Stimulated activated CD4-positive, alpha-beta T cell treated with anti-CD3 and anti-CD28 coated beads, Interleukin-4, amount 100 ng/mL, for 4 hours (primary cell): ENCODE measurements at places on chromosomes 4 and X.
A peak's percentile ranks its signal among the peaks of the same experiment; 100 is the strongest.

- no peak for DNase-seq
Measured at GRCh38 chr4:55356991-55357461, 11.0 kb downstream of the SRD5A3 start.

- DNase-seq: no peak
Measured at GRCh38 chr4:39729557-39729956, 31.6 kb downstream of the UBE2K start.

GRCh38 chrX:10525381-10526120 is 94.8 kb downstream of the MID1 start:
- no peak for DNase-seq

DNA sequence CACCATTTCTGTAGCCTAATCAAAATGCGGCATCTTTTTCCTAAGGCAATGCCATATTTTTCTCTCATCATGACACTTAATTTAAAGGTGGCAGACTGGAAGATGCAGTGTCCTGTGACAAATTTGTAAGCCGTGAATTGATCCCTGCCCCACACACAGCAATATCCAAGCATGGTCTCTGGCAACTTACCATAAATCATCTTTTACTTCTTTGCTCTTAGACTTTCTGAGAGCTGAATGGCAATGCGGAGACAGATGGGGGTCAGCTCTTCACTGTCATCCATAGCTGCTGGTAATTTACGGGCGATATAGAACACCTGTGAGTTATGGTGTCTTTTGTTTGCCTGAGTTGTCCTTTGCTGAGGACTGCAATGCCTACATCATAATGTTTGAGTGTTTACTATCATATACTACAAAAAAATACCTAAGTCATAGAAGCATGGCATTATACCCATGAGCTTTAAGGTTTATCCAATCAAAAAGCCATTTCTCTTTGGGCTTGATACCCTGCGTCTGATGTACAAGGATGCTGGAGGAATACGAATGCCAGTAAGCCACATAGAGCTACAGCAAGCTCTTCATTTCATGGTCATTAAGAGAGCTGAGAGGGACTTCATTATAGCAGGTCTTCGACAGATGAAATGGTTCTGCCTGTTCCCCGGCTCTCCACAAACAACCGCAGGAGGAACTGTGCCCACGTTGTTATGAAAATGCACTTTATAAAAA is 148.1 kb downstream of the TRIML1 start:
- no peak for DNase-seq

- DNase-seq: no peak
Measured at GRCh38 chr4:134518574-134519217, 317.1 kb upstream of the PABPC4L start.

DNA sequence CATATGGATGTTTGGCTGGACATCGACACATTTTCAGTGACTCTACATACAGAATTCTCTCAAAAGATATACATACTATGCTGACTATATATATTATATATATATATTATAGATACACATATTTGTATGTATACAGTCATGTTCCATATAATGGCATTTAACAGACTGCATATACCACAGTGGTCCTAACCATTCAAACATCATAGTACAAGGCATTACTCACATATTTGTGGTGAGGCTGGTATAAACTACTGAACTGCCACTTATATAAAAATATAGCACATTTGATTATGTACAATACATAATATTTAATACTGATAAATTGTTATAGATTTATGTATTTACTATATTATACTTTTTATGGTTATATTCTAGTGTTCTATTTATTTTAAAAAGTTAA is 168.5 kb downstream of the IL15 start:
- no peak for DNase-seq

DNA sequence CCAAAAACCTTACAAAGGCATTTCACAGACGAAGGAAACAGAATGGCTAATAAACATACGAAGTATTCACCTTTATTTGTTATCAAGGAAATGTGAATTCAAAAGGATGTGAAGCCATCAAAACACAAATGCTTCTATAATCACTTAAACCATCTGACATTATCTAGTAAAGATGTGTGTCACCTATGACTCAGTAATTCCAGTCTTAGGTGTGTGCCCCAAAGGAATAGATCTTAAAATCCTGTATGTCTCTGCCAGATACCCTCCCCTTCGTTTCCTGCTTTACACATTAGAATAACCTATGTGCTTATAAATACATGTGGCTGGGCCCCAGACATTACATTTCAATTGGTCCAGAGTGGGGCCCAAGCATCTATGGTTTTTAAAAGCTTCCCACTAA is 41.8 kb upstream of the CEP135 start:
- peak; percentile 6 for DNase-seq

- DNase-seq: peak; percentile 55
Measured at GRCh38 chrX:2707334-2707760, 16.3 kb downstream of the CD99 start.

GRCh38 chr4:2487632-2488031 is 18.7 kb downstream of the RNF4 start:
- no peak for DNase-seq

DNA sequence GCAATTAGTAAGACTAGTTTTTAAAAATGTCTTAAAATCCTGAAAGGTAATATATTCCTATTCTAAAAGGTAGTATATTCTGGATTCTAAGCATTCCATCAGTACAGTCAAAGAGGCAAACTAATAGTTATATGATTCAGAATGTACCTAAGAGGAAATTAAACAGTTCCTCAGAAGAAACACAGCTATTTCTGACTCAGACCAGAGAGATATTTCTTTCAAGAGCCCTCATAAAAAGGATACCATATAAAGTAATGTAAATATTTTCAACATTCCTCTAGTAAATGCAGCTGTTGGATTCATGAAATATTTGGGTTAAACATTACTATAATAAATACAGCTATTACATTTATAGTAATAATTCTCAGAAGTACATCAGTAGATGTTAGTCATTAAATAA is 358.3 kb downstream of the MAGEB5 start:
- DNase-seq: no peak

DNA sequence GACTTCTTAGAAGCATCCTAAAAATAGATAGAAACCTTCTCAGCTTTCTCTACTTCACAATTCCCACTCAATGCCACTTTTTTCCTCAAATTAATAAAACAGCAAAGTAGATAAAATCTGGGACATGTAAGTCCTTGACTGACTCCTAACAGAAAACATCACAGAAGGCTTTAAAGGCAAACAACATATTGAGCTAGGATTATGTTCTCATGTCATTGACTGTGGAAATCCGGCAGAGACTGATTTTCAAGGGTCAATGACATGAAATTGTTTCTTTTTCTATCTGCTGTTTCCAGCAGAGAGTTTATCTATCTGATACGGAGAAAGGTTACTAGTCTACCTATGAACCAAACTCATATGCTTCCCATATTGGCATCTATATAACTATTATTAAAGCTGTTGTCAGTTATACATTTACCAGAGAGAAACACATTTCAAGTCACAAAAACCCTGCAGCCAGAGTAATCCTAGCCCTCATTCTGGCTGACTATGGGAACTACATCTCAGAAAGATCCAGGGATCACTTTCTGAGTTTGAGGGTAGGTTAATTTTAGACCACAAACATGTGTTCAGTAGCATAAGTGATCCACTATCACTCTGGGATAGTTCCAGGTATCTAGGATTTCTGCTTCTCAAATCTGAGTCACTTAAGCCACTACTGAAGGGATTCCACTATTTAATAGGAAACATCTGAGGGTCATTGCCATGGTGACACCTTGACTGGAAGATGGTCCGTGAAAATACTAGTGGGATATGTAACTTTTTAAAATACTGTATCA is 147.6 kb downstream of the PPP3CA start:
- no peak for DNase-seq

- peak; percentile 62 for DNase-seq
Measured at GRCh38 chr4:37892641-37893040, 1.8 kb downstream of the TBC1D1 start.

- no peak for DNase-seq
Measured at GRCh38 chr4:159401791-159402380, 299.0 kb downstream of the RAPGEF2 start.

DNA sequence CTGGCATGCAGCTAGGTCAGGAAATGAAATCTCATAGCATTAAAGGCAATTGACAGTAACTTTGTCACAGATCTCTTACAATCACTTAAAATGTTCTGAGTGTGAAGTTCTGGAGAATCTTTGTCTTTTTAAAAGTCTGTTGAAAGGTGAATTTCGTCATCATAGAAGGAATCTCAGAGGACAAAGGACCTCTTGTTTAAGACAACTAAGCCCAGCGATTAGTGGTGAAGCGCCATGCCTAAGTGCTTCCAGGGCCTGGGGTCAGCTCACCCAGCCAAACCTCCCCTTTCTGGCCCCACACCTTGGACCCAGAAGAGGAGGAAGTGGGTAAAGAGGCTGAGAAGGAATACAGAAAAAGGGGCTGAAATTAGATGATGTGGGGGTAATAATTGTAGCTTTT is 8.5 kb downstream of the FRMD7 start:
- DNase-seq: no peak

GRCh38 chr4:122652379-122652778 is 31.5 kb upstream of the IL21 start:
- DNase-seq: peak; percentile 53

DNA sequence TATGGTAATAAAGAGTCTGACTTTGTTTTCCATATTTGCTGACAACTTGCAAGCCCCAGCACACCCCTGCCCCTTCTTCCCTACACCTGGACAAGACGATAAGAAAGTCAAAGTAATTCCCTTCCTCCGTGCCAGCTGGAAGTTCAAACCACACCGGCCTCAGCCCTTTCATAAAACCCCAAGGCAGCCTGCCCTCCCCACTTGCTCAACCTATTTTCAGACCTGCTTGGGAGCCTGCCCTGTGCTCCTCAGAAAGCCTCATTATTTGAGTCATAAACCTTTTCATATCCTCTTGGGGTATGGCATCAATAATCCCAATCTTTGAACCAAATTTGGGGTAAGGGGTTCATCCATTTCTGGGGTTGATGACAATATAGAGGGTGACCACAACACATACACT is 29.5 kb downstream of the NIPAL1 start:
- no peak for DNase-seq

- DNase-seq: no peak
Measured at GRCh38 chrX:29545878-29546277, 669.5 kb upstream of the MAGEB2 start.

DNA sequence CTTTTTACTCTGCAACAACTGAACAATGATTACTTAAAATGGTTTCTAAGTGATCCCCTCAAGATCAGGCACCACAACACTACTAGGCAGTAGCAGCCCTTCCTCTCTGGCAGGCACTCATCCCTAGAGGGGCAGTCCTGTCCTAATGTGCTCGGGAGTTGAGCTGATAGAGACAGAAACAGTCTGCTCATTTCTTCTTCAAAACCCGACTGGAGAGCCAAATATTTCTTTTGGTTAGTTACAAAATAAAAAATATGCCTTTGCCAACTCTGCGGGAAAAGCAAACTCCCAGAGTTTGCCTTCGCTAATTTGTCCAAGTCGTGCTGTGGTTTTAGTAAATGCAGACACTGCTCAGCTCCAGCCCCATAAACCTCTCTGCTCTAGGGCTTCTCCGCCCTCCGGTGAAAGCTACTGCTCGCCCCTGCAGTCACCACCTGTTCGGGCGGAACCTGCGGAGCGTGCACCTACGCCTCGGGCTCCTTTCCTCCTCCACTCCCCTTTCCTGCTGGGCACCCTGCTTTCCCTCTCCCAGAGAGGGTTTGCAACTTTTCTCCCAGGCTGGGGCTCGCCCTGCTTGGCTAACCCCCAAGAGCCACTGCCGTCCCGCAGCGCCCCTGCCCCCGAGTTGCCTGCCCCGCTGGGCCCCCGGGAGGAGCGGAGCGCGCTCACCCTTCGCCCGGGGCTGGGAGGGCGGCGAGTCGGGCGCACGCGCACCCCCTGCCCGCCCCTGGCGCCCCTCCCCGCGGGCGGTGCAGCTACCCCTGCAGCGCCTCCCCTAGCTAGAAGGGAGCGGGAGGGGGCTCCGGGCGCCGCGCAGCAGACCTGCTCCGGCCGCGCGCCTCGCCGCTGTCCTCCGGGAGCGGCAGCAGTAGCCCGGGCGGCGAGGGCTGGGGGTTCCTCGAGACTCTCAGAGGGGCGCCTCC is at the start of gene NPNT:
Gene NPNT, plus strand, starts transcription at position 812 of the 923 bp plus-strand sequence. CDS start 182 bp downstream, outside the sequence.
- no peak for DNase-seq

DNA sequence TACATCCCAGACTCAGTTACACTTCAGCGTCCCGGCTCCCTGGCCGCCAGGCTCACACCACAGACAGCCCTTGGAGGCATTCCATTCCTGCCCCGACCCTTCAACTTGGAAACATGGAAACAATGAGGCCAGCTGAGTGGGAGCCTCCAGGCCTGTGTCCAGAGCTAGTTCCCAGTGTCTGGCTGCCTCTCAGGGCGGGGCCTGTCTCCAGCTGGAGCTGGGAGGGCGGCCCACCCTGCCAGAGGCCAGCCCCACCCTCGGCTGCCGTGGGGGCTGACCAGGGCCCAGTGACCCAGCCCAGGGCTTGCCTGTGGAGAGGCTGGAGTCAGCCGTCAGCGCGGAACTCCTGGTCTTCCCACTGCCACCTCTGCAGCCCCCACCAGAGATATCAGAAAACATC is 37.4 kb upstream of the SPON2 start:
- DNase-seq: no peak

- no peak for DNase-seq
Measured at GRCh38 chr4:185911556-185912064, 99.6 kb upstream of the SORBS2 start.
